Aorta (tissue), 5 donors: ENCODE measurements at places on chromosomes 6 and 20. TPM values are rescaled to one million over a fixed set of nuclear protein-coding genes. Genes with fewer than 3 reads are reported as not detected.

DNA sequence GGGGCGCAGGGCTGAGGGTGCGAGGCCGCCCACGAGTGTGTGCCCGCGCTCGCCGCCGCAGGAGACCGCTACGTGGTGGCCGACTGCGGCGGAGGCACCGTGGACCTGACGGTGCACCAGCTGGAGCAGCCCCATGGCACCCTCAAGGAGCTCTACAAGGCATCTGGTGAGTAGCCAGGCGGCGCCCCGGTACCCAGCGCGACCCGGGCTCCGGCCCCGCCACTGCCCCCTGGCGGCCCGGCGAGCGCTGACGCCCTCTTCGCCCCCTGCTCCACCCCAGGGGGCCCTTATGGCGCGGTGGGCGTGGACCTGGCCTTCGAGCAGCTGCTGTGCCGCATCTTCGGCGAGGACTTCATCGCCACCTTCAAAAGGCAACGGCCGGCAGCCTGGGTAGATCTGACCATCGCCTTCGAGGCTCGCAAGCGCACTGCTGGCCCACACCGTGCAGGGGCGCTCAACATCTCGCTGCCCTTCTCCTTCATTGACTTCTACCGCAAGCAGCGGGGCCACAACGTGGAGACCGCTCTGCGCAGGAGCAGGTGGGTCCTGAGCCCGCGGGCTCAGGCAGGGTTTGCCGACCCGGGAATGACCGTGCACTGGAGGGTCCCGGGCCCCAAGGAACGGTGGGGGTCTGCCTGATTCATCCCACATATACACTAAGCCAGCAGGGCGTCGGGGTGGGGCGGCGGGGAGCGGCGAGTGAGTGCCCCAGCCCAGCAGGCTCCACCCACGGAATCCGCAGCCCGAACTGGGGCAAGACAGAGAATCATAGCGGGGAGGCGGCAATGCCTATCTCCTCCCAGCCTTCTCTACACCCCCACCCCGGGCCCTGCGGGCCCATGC lies 17.4 kb downstream of the HSPA12B start:
- no peak for DNase-seq

DNA sequence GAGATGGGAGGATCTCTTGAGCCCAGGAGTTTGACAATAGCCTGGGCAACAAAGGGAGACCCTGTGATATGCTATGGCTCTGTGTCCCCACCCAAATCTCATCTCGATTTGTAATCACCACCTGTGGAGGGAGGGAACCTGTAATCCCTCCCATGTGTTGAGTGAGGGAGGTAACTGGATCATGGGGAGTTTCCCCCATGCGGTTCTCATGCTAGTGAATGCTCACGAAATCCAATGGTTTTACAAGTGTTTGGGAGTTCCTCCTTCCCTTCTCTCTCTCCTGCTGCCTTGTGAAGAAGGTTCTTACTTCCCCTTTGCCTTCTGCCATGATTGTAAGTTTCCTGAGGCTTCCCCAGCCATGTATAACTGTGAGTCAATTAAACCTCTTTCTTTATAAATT lies 3.4 kb downstream of the NUDT3 start:
- no peak for DNase-seq

The ENPP3 gene
- 0.26 TPM for total RNA-seq

The COL19A1 gene
- total RNA-seq: 1.8 TPM
